ENCODE measurements at places on chromosomes 6 and 20.

DNA sequence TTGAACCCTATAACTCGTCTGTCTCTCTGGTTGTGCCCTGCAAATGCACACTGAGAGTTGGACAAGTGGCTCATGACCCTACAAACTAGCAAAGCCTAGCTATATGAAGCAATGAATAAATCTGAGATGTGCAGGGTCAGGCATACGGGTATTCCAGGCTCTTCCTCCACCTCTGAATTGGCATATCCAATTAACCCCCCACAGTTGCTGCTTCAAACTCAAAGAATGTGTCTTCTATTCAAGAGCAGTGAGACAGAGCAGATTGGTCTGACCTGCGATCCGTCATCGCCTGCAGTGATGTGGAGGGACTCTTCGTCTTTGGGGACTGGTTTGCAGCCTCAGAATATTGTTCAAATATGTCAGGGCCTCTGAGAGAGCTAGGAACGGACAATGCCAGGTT is 59.8 kb downstream of the LAMP5 start:
- DNase-seq: no peak

DNA sequence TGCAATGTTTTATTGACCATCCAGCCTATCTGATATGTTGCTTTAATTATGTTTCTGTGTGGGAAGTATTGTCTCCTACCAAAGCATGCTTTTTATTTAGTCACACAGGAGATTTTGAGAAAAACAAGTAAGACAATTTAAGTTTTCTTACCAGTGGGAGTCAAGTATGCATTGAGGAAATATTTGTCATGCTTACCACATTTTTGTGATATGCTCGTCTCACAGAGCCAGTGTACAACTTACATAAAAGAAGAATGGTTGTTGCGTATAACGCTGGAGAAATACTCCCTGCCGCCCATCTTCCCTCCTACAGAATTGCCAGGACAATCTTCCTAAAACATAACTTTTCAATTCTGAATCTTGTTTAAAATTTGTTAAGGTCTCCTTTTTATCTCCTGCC is 37.1 kb upstream of the FILIP1 start:
- no peak for DNase-seq

DNA sequence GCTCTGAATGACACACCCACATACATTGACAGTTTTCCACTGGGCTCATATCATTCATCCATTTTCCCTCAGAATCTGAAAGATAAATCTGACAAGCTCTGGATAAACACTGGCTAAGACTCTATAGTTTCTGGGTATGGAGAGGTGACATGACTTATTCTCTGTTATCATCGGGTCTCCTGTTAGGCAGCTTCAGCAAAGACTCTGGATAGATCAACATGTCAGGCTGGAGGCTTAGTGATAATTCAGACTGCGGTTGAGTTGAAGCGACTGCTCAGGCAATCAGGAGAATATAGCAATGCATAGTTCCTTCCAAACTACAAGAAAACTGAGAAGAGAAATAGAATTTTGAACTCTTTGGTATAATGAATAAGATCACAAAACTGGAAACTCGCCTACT is 394.6 kb downstream of the CBLN4 start:
- no peak for DNase-seq

- DNase-seq: no peak
These were observed 10.1 kb downstream of the MYLK4 start for GRCh38 chr6:2740581-2740980.

GRCh38 chr20:17845701-17846475 is 122.7 kb downstream of the SNX5 start:
- no peak for DNase-seq

- peak; percentile 76 for DNase-seq
These were observed 117.5 kb downstream of the GPX5 start for GRCh38 chr6:28643017-28643740.

- peak; percentile 55 for DNase-seq
These were observed 49.9 kb downstream of the BMP5 start for GRCh38 chr6:55825402-55826051.
